ENCODE measurements at places on chromosomes 7 and 10. TPM values are rescaled to one million over a fixed set of nuclear protein-coding genes. Genes with fewer than 3 reads are reported as not detected.

GRCh38 chr10:12945690-12946359 is 55.7 kb downstream of the CCDC3 start:
- H3K27me3 ChIP-seq = no peaks in the 10 kb centered on the region
- DNase-seq = no peak
- no peak overlapping the region for H3K4me3 ChIP-seq
- no peaks in the 10 kb centered on the region for H3K4me1 ChIP-seq
- no peaks in the 10 kb centered on the region for H3K36me3 ChIP-seq

DNA sequence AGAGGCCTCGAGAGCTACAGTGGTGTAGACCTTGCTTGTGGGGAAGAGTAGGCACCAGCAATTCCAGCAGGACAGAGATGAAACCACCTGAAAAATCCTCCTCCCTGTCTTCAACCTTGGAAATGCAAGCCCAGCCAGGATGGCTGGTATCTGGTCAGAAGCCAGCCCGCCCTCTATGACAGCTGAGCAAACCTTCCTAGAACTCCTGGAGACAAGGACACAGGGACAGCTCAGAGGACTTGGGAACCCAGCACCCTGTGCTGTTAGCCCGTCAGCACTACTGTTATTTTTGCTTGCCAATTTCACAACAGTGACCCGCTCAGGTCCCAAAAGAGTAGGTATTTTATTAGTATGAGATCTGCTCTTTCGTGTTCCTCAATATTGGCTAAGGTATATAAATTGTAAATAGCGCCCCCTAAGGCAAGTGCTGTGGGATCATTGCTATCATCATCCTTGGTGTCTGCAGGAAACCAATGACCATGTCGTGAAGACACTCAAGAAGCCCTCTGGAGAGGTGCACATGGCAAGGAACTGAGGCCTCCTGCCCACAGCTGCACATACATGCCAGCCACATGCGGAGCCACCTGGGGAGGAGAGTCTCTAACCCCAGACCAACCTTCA is 156.5 kb upstream of the CHST15 start:
- no peak for DNase-seq
- peaks cover 2% of the 10 kb centered on the region for H3K27me3 ChIP-seq
- no peak overlapping the region for H3K4me3 ChIP-seq

- H3K27ac ChIP-seq = no peak overlapping the region
- no peaks in the 10 kb centered on the region for H3K36me3 ChIP-seq
- H3K4me3 ChIP-seq = no peak overlapping the region
- DNase-seq = no peak
Measured at GRCh38 chr10:71745664-71746250, 26.2 kb upstream of the C10orf105 start.

The CALN1 gene
- 0.05 TPM for total RNA-seq

The SCART1 gene
- total RNA-seq = 0.57 TPM

The INHBA gene
- 0.28 TPM for total RNA-seq

The C10orf53 gene
- not detected for total RNA-seq

The ANKRD30A gene
- not detected for total RNA-seq

Data from Panc1 (cell line).